ENCODE measurements at places on chromosomes 1 and 21.

- no peak for DNase-seq
Measured at GRCh38 chr1:56153276-56153675, 426.1 kb downstream of the PLPP3 start.

DNA sequence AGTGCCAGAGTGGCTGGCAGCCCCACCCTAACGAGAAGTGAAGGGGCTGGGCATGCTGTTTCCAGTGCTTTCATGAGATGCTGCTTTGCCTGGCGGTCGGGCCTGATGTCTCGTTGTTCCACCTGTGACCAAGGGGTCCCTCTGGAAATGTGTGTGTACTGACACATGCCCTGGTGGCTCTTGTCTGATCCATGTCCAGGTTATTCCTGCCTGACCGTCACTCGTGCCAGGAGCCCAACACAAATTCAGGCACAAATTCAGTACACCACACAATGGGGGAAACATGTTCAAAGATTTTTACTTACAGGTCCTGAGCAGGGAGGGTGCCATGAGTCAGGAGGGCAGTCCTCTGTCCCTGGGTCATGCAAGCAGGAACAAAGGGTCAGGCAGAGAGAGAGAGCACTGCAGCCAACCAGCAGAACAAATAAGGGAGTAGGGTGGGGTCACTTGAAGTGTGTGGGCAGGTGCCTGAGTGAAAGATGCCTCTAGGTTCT lies 76.3 kb downstream of the ADARB1 start:
- no peak for DNase-seq

- no peak for DNase-seq
Measured at GRCh38 chr1:27882543-27882903, 10.2 kb downstream of the THEMIS2 start.

GRCh38 chr21:45383615-45384201 lies 21.3 kb upstream of the COL18A1 start:
- no peak for DNase-seq

DNA sequence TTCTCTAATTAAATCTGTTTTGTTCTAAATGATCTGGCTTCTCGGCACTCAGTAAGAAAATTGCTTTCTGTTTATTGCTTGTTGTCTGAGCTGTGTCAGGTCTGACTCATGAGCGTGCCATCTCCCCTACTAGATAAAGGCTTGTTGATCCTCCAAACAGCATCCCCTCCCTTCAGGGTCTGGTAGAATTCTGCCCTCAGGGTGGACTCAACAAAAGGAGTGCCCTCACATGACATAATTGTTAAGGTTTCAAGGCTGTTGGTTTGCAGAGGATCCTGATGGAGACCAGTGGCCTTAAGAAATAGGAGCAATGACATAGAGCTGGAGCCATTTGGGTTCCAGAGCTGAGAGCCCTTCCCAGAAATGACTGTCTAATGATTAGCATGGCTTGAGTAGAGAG lies 36.0 kb upstream of the ATP2B4 start:
- no peak for DNase-seq

DNA sequence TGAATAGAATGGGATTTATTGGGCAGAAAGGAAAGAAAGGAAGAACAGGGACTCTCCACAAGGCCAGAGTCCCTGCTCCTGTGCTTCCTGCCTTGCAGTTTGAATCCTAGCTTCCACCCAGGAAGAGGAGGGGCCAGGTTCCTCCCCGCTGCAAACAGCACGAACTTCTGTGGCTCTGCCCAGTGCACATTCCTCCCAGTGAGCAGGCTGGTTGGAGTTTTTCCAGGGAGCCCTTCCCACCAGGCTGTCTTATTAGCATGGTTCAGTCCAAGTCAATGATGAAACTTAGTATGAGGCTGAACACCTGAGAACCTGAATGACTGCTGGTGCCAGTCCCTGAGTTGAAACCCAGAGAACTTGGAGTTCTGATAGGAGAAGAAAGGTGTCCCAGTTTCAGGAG lies 247.2 kb downstream of the DUSP10 start:
- DNase-seq: no peak

- DNase-seq: no peak
Measured at GRCh38 chr21:29025328-29025713, 853 bp downstream of the USP16 start.

DNA sequence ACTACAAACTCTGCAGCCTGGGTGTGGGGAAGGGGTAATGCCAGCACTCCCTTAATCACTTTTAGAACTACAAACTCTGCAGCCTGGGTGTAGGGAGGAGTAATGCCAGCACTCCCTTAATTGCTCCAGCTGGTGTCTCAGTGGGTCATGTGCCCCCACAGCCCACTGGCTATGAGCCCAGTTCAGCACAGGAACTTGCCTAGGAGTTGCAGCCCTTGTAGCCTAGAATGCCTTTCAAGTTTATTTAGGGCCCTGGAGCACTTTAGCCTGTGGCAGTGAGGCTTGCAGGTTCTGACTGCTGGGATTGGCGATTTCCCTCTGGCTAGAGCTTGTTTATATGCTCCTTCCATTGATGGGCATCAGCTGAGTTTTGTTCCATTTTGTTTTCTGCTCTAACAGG lies 17.1 kb downstream of the VN1R5 start:
- DNase-seq: no peak

- no peak for DNase-seq
Measured at GRCh38 chr1:28602536-28603439, 10.7 kb downstream of the RAB42 start.

DNA sequence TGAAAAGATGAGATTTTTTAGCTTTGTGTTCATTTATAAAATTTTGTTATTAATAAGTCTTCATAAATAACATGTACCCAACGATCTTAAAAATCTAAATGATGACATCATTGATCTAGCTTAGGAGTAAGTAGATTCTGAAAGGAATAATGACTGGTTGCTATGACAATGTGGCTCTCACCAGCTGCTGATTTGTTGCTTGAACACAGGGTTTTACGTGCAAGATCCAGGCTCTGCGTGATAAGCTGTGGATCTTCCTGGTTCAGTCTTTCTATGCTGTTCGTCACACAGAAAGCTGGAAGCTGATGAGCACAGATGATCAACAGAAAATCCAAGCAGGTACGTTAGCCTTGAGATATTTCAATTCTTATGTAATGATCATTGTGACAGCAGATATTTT lies 49.1 kb upstream of the C1orf146 start:
- no peak for DNase-seq

GRCh38 chr1:87170931-87171598 lies 157.6 kb upstream of the LMO4 start:
- DNase-seq: no peak

DNA sequence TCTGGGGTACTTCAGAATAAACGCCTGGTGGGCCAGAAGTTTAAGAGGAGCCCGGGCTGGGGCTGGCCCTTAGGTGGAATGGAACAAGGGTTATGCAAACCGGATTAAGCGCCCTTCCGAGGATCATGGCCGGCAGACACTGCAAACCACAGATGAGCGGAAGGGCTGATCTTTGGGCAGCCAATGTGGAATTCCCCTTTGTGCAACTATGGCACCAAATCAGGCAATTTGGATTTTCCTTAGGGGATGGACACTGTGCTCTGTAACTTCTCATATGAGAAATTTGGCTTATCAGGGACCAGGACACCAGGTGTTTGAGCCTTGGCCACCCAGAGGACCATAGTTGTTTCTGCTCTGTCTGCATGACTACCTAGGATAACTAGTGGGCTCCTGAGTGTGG lies 5.7 kb upstream of the IL10 start:
- no peak for DNase-seq

- no peak for DNase-seq
Measured at GRCh38 chr1:41464885-41465284, 19.6 kb downstream of the EDN2 start.

DNA sequence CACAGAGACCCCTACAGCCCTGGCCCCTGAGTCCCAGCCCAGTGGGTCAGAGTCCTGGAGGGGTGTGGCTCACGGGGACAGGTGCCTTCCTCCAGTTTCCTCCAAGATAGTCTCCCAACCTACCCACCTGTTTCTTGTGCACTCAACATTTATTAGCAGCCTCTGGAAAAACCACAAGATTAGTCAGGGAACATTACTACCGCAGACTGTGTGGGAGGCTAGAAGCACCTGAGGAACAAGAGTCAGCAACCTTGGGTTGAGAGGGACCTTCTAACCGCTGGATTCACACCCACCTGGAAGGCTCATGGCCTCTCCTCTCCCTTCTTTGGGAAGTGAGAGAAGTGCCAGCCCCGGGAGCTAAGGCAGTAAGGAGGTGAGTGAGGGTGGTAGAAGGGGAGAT lies 22.5 kb upstream of the IKBKE start:
- no peak for DNase-seq

- DNase-seq: no peak
Measured at GRCh38 chr1:66652556-66652955, 99.7 kb upstream of the DYNLT5 start.

GRCh38 chr1:233081735-233082134 lies 131.3 kb downstream of the NTPCR start:
- DNase-seq: no peak

GRCh38 chr1:156659661-156659987 lies 17.6 kb downstream of the NES start:
- no peak for DNase-seq

GRCh38 chr1:195188821-195189220 lies 1419.4 kb downstream of the KCNT2 start:
- DNase-seq: no peak

- no peak for DNase-seq
Measured at GRCh38 chr1:36580524-36580923, 97.8 kb upstream of the CSF3R start.

- no peak for DNase-seq
Measured at GRCh38 chr1:94672001-94672400, 130.4 kb upstream of the F3 start.

DNA sequence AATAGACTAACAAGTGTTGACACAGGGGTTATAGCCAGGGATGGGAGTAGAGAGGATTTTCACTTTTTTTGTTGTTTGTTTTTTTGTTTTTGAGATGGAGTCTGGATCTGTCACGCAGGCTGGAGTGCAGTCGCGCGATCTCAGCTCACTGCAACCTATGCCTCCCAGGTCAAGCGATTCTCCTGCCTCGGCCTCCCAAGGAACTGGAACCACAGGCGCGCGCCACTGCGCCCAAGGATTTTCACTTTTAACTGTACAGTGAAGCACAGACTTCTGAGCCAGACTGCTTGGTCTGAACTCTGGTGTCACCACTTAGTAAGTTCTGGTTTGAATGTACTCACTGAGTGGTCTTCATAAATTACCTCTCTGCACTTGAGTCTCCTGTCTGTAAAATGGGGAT lies 40.2 kb upstream of the WASF2 start:
- DNase-seq: no peak

GRCh38 chr1:118979754-118980575 lies 8.2 kb downstream of the TBX15 start:
- DNase-seq: no peak

GRCh38 chr1:161088587-161089110 lies 709 bp downstream of the NECTIN4 start:
- no peak for DNase-seq

GRCh38 chr1:45327644-45328515 lies 1.2 kb downstream of the HPDL start:
- DNase-seq: no peak

- no peak for DNase-seq
Measured at GRCh38 chr1:192740214-192740613, 68.6 kb upstream of the RGS2 start.

DNA sequence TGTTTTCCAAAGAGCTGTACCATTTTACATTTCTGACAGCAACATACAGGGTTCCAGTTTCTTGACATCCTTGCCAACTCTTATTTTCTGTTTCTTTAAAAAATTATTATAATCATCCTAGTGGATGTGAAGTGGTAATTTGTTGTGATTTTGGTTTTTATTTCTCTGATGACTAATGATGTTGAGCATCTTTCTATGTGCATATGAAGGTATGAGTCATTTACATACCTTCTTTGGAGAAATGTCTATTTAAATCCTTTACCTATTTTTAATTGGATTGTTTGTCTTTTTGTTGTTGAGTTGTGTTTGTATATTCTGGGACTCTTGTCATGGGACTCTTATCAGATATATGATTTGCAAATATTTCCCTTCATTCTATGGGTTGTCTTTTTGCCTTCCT lies 20.8 kb upstream of the MPC2 start:
- no peak for DNase-seq

- DNase-seq: no peak
Measured at GRCh38 chr1:227131193-227131592, 187.1 kb downstream of the CDC42BPA start.

DNA sequence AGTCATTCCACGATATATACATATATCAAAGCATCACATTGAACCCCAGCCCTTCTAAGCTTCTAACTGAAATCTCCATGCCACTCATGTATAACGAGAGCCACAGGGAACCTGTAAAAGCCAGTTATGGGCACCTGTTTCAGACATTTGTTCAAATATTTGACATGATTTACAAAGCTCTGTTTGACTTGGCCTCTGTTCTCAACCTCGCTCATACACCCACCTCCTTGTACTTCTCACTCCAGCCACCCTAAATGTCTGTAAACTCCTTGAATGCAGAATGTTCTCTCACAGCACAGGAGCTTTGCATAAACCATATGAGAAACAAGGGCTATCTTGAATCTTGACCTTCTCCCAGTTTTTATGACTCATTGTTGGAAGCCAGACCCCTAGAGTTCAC lies 36.9 kb upstream of the CD2 start:
- no peak for DNase-seq

- DNase-seq: no peak
Measured at GRCh38 chr1:76763738-76764137, 103.5 kb upstream of the ST6GALNAC5 start.

GRCh38 chr1:39159224-39160036 lies 45.1 kb upstream of the MACF1 start:
- DNase-seq: no peak

- DNase-seq: peak; percentile 91
Measured at GRCh38 chr1:228735871-228736586, 750 bp downstream of the RHOU start.

DNA sequence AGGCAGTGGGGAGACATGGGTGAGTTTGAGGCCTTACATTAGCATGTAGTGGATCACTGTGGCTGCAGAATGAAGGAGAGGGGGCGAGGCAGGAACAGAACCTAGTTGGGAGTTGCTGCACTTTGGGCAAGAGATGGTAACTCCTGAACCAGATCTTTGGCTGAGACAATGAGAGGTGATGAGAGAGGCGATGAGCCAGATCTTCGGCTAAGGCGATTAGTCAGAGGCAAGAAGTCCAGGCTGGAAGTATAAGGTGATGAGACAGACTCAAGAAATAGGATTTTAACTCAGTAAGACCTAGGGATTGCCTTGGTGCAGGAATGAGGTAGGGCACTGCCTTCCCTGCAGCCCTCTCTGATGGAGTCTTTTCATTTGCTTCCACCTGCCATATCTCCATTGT lies 9.1 kb upstream of the ARTN start:
- no peak for DNase-seq

All from esophagus muscularis mucosa (tissue), 4 donors.